ENCODE measurements at places on chromosomes 4 and X.

GRCh38 chrX:1398431-1399340 is 6.8 kb upstream of the SLC25A6 start:
- DNase-seq, result no peak

DNA sequence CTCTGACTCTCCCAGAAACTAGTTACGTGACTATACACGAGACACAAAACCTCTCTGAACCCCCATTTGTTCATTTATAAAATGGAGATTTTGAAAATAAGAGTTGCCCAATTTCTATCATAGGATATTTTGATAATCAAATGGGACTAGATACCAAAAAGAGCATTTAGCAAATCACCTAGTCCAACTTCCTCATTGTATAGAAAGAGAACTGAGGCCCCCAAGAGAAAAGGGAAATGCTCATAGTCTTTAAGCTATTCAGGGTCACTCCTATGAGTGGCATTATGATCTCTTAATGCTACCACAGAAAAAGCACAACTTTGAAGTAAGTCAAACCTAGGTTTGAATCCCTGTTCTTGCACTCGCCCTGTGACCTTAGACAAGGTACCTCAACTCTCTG is 62.7 kb downstream of the BMP15 start:
- no peak for DNase-seq

DNA sequence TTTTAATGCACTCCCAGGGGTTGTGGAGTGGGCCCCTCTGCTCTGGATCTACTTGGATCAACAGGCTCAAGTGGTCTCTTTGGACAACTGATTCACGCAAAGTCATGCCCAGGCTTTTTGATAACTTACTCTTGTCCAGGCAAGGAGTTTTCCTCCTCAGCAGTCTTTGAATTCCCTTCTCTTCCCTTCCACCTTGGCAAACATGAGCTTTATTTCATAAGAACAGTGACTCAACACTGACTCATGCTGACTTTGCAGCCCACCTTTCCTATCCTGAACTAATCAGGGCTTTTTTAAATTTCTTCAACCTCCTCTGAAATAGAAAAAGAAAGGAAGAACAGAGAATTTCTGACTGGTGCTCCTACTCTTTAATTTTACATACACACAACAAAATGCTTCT is 132.1 kb upstream of the LDB2 start:
- no peak for DNase-seq

DNA sequence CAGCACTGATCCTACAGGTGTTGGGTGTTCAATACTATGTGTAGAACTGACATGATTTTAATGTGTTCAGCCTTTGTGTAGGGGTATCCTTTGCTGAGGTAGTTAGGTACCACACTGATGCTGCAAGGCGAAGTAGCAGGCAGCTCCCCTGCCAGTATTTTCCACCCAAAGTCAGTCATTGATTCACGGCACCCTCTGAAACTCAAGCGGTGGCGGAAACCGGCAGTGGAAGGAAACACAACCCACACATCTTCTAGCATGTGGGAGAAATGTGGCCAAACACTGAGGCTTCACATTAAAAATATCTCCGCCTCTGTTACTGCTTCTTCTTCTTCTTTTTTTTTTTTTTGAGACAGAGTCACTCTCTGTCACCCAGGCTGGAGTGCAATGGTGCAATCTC is 126.3 kb downstream of the AASDH start:
- peak; percentile 38 for DNase-seq

DNA sequence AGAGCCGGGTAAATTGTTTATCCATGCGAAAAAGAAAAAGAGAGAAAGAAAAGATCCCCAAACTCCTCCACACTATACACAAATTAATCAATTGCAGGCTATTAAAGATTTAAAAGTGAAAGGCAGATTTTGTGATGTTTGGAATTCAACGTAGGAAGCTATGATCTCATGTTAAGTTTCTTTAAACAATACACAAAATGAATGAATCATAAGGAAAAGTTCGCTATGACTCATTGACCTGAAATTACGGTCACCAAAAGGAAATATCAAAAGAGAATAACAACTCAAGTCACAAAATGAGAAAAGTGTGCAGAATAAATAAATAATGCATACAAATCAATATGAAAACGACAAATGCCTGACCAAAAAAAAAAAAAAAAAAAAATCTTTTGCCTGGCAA is 28.6 kb downstream of the CLNK start:
- no peak for DNase-seq
